Left ventricle myocardium superior (tissue), 1 donor: ENCODE measurements at places on chromosomes 1 and 21.

GRCh38 chr1:177996957-177997356, 27.1 kb upstream of the SEC16B start:
- DNase-seq: no peak

GRCh38 chr1:1119272-1119890, 3.5 kb upstream of the C1orf159 start:
- peak; percentile 22 for DNase-seq

- DNase-seq: no peak
Measured at GRCh38 chr1:156356262-156356874, 12.6 kb upstream of the RHBG start.

- no peak for DNase-seq
Measured at GRCh38 chr1:91026320-91026719, 4.5 kb upstream of the ZNF644 start.

DNA sequence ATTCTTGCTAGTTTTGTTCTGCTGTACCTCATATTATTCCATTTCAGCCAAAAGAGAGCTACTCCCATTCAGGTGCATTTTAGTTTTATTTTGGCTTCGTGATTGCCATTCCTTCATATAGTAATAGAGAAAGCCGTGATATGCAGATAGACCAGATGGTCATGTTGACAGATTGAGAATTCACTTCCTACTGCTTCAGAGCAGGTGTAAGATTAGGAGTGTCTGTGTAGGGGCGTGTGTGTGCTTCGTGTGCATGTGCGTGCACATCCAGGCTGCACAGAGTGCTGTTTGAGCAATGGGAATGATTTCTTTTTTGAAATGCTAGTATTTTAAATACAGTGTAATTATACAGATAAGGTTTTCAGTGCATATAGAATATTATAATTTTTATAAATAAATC, 10.3 kb downstream of the NFIA start:
- no peak for DNase-seq

GRCh38 chr1:175174309-175175102, 18.1 kb downstream of the KIAA0040 start:
- no peak for DNase-seq

DNA sequence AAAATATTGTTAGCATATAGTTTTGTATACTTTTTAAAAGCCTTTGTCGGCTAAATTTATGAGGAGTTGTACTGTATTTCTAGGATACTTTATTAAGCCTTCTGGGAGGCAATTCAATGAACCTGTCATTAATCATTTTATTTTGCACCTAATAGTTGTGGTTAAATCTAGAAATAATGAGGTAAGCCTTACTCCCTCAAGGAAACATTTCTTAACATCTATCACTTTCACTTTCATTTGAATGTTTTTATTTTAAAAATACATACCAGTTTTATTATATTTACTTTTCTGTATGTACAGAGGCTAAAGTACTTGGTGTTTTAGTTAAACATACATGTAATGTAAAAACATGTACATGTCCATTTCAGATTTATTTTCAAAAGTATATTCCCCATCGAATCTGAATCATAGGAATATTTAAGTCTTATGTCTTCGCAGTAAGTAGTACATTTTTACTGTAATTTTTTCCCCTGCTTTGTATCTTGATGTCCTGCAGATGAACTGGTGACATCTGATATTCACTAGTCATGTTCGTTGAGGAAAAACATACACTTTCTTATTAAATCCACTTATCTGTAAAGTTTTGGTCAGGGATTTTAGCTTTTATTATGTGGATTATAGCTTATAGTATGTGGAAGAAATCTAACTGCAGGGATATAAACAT, 82.8 kb downstream of the DISP1 start:
- no peak for DNase-seq
